KBM-7 (cell line): ENCODE measurements at places on chromosomes 7 and 10.
A peak's percentile ranks its signal among the peaks of the same experiment; 100 is the strongest.

- DNase-seq = no peak
These were observed 54.0 kb downstream of the CCNY start for GRCh38 chr10:35390161-35390840.

- peak; percentile 8 for DNase-seq
These were observed 325.6 kb downstream of the HPSE2 start for GRCh38 chr10:98910048-98910447.

GRCh38 chr10:18308600-18308999 is 168.4 kb downstream of the CACNB2 start:
- DNase-seq = no peak

DNA sequence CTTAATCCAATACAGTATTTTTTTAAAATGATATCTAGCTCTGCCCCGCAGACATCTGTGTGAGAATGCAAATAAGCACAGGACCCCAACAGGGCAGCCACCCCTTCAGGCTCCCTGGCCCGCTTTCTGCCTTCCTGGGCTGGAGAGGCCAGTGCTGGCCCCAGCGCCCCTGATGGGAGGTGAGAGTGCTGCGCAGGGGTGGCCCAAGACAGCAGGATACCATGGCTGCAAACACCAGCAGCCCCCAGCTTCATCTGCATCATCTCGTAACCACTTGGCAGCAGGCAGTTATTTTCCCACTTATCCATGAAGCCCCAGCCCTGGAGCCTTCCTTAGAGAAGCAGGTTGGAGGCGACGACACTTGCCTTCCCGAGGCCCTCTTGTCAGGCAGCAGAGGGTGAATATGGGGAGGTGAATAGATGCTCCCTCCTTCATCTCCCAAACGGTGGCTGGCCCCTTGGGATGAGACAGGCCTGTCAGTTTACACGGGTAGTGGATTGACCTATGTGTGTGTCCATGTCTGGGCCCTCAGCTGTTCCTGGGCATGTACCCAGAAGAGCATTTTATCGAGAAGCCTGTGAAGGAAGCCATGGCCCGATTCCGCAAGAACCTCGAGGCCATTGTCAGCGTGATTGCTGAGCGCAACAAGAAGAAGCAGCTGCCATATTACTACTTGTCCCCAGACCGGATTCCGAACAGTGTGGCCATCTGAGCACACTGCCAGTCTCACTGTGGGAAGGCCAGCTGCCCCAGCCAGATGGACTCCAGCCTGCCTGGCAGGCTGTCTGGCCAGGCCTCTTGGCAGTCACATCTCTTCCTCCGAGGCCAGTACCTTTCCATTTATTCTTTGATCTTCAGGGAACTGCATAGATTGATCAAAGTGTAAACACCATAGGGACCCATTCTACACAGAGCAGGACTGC is 71.2 kb downstream of the ALOX5 start:
- DNase-seq = no peak

- no peak for DNase-seq
These were observed 5.3 kb upstream of the MAGI2 start for GRCh38 chr7:79458796-79459195.

GRCh38 chr7:116949941-116950801 is 3.1 kb upstream of the ST7 start:
- peak; percentile 31 for DNase-seq

DNA sequence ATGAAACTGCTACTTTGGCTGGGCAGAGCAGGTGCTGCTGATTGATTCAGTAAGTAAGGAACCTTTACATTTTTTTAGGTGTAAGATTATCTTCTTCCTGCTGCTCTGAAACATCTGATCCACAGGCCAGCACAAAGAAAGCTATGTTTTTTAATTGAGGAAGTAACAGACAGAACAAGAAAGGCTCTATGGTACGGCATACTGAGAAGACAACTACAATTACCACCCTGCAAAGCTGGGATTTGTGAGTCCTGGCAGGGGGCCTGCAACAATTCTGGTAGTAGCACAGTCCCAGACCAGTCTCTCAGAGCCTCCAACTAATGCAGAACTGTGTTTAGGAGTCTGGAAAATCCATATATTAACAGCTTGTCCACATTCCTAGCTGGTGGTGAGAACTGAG is 103.0 kb upstream of the LRRTM3 start:
- DNase-seq = no peak

DNA sequence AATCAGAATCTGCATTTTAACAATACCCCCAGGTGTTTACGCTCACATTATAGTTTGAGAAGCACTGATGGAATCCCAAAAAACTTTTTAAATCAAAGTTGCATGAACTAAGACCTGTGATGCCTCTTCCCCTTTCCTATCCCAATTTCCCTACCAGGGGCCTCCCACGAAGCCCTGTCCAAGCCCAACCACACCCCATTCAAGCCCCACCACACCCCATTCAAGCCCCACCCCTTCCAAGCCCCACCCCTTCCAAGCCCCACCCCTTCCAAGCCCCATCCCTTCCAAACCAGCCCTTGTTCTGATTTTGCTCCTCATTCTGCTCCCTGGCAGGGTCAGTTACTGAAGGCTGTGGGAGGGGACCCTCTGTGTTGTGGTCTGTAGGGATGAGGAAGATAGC is 9.8 kb upstream of the AQP1 start:
- no peak for DNase-seq

- no peak for DNase-seq
These were observed 59.1 kb downstream of the PDGFA start for GRCh38 chr7:460374-461116.

DNA sequence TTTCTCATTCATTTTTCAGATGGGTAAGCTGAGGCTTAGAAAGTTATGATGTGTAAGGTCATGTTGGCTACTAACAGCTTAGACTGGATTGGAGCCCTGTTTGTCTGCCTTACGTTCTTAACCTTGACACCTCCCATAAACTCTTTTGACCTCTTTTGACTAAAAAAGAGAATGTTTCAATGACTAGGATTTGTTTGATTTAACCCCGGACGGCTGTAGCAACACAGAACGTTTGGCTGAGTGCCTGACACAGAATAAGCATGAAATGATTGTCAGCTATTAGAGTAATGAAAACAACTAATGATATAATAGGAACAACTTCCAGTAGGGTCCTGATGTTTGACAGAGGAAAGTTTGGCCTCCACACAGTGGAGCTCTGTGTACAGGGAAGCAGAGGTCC is 83.3 kb upstream of the PDZD8 start:
- DNase-seq = no peak

DNA sequence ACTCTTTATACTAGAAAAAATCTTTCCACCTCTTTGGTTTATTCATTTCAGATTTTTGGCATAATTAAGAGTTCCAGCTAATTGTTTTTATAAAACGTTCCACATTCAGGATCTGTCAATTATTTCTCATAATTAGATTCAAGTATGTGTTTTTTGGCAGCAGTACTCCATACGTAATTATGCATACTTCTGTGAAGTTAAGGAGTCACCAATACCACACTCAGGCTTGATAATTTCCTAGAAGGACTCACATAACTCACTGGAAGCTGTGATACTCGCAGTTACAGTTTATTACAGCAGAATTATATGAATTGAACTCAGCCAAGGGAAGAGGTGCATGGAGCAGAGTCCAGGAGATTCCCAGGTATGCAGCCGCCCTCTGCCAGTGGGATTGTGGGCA is 290.5 kb upstream of the AKR1E2 start:
- DNase-seq = no peak

GRCh38 chr7:121761399-121761798 is 111.6 kb upstream of the PTPRZ1 start:
- DNase-seq = no peak

DNA sequence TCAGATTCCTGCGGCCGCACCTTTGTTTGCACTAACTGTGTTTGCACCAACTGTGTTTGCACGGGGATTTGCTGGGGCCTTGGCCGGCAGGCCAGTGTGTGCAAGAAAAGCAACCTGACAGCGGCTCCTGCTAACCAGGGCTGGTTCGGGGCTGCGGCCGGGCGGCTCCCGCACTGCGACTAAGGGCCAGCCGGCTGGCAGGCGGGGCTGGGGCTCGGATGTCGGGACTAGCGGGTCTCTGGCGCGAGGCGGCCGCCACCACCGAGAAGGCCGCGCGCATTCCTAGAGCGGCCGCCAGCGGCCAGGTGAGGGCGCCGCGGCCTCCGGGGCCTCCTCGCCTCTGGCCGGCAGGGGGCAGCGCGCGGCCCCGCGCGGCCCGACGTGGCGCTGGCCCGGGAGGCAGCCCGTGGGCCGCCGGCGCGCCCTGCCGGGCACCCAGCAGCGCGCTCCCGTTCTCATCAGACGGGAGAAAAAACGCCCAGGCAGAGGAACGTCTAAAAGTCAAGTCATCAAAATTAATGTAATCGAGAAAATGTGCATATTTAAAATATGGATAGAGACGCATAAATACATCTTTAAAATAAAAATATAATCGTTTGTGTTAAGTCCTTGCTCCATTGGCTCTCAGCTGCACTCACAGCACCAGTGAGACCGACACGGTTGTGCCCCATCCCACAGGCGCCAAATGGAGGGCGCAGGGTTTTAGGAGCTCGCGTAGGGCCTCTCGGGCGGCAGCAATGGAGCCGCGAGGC is 38.5 kb downstream of the ZNF777 start:
- peak; percentile 69 for DNase-seq

- DNase-seq = no peak
These were observed 997.3 kb downstream of the LRMDA start for GRCh38 chr10:76428551-76429367.

- no peak for DNase-seq
These were observed 141.5 kb upstream of the NPVF start for GRCh38 chr7:25369786-25370185.

DNA sequence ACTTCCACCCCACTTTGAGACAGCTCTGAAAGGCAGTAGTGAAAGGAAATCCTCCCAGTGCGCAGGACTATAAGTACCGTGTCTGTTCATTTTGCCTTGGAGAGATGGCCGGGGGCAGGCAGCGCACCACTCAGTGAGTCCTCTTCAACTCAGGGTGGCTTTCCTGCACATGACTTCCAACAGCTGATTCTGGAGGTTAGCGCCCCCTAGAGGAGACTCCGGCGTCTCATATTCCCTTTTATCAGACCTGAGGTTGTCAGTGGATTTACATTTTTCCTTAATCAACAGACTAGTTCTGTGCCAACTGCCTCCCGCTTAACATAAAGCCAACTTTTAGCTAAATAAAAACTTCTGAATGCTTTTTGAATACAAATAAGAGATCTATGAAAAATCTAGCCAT is 101.0 kb downstream of the HERPUD2 start:
- peak; percentile 29 for DNase-seq

GRCh38 chr10:132591166-132591971 is 53.8 kb downstream of the INPP5A start:
- DNase-seq = no peak

DNA sequence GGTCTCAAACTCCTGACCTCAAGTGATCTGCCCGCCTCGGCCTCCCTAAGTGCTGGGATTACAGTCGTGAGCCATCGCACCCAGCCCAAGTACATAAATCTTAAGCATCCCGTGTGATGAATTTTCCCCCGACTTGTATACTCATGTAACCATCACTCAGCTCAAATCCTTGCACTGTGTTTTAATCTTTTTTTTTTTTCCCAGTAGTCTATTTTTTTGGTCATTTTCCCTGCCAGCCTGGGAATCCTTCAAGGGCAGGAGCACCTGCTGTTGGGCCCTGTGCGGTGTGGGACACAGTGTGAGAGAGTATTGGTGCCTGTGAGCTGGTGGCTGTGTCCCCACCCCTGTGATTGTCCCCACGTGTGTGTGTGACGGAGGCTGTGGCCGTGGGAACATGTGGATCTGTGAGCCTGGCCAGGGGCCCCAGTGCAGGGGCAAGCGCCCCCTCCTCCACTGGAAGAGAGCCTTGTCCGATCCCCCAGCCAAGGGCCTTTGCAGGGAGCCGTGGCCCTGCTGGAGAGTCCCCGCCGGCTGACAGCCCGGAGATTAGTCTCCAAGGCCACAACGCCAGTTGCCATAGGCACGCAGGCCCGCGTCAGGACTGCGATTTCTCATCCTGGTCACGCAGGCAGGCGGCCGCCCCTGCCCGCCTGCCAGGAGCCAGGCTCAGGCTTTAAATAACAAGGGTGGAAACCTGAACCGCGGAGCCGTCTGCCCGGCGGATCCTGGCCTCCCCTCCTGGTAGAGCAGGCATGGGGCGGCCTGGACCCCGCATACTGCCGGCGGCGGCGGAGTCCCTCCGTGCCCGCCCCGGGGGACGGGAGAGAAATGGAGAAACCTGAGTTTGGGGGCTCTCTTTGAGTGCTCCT is 26.5 kb downstream of the GTF2IRD1 start:
- no peak for DNase-seq

- no peak for DNase-seq
These were observed 10.7 kb downstream of the TSPAN14 start for GRCh38 chr10:80464557-80465450.

DNA sequence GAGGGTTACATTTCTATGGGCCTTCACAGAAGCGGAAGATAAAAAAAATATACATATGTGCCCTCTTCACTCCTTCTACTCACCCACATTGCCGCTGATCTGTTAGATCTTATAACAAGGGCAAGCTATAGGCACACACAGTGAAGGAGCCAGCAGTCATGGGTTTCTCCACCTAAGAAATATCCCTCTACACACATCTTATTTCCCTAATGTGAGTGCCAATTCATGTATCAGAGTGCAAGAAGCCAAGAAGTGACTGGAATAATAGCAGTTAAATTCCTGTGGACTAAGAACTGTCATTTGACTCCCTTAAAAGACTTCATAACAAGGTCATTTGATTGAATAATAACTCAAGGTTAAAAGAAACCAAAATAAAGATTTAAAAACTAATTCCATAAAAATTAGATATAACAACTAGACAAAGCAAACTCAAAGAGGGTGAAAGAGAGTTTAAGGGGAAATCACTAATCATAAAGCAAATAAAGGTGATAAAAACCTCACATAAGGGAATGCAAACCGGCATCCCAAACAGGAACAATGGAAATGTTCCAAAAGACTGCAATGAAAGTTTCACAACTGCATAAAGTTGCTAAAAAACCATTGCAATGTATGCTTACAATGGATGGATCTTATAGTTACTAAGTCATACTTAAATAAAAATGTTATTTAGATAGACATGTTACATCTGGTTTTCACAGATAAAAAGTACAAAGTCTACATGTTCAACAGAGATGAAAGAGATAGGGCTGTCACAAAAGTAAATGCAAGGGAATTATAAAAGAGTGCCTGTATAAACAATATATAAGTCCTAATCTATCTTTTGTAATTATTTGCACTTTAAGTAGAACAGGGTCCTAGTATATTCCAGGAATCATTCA is 42.8 kb downstream of the ARHGAP21 start:
- DNase-seq = no peak

- DNase-seq = no peak
These were observed 270.6 kb downstream of the CELF2 start for GRCh38 chr10:11288302-11288701.

GRCh38 chr10:71584902-71585563 is 134.5 kb downstream of the C10orf105 start:
- no peak for DNase-seq

- DNase-seq = no peak
These were observed 41.2 kb upstream of the PTPRZ1 start for GRCh38 chr7:121831801-121832200.

GRCh38 chr10:12946372-12946771 is 55.1 kb downstream of the CCDC3 start:
- DNase-seq = no peak
